Gastroesophageal sphincter (tissue), 4 donors: ENCODE measurements at places on chromosomes 11 and 22.

- no peak for ATAC-seq
- H3K27ac ChIP-seq = no peak overlapping the region
- no peaks in the 10 kb centered on the region for H3K27me3 ChIP-seq
- H3K4me1 ChIP-seq = peaks cover 5% of the 10 kb centered on the region
- H3K4me3 ChIP-seq = no peak overlapping the region
- no peaks in the 10 kb centered on the region for H3K36me3 ChIP-seq
Observed at GRCh38 chr22:30643055-30643875, 7.7 kb downstream of the SLC35E4 start.

- H3K4me3 ChIP-seq = no peak overlapping the region
- H3K4me1 ChIP-seq = no peaks in the 10 kb centered on the region
- no peak overlapping the region for H3K27ac ChIP-seq
- H3K36me3 ChIP-seq = no peaks in the 10 kb centered on the region
- ATAC-seq = no peak
- H3K27me3 ChIP-seq = peaks cover 20% of the 10 kb centered on the region
Observed at GRCh38 chr22:34129691-34130486, 209.6 kb upstream of the LARGE1 start.

DNA sequence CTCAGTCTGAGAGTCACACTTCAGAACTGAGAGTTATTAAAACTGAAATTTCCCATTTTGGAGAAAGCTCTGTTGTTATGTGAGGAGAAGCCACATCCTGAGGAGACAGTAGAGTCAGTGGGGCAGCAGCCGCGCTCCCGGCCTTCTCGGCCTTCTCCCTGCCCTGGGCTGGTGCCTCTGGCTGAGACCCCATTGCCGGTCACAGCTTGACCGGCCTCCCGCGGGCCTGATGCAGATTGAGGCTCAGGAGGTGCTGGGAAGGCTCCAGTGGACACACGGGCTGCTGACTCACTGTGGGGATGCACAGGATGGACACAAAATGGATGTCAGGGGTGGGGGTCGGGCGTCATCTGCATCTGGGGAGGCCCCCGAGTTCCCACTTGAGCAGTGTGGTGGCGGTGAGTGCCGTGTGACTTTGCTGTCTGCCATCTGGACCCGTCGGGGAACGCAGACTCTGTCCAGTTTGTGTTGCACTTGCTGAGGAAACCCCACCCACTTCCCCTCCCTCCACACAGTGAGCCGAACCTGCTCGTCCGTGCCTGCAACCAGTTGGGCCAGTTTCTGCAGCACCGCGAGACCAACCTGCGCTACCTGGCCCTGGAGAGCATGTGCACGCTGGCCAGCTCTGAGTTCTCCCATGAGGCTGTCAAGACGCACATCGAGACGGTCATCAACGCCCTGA lies 50.1 kb downstream of the MUC6 start:
- no peak overlapping the region for H3K27ac ChIP-seq
- no peak for ATAC-seq
- H3K4me1 ChIP-seq = no peaks in the 10 kb centered on the region
- H3K27me3 ChIP-seq = no peaks in the 10 kb centered on the region
- H3K36me3 ChIP-seq = no peaks in the 10 kb centered on the region
- H3K4me3 ChIP-seq = no peak overlapping the region

DNA sequence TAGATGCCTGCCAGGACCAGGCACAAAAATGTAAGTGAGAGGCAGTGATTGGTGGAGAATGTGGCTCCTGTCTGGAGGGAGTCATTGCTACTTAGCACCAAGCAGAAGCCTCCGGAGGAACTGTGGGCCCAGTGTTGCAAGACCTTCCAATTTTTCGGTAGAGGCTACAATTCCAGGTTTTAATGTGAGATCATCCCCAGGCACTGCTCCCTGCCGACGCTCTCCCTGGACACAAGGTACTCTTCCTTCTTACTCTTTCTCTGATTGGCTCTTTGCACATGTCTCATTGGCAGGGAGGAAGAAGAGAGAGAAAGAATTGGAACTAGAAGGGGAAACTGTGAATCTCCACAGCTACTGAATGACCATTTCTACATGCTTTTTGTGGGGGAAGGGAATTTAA lies 53.7 kb upstream of the EP300 start:
- no peaks in the 10 kb centered on the region for H3K36me3 ChIP-seq
- H3K4me1 ChIP-seq = no peaks in the 10 kb centered on the region
- no peak overlapping the region for H3K27ac ChIP-seq
- H3K27me3 ChIP-seq = no peaks in the 10 kb centered on the region

GRCh38 chr22:38110863-38111852 lies 674 bp upstream of the BAIAP2L2 start:
- H3K27me3 ChIP-seq = no peaks in the 10 kb centered on the region
- no peaks in the 10 kb centered on the region for H3K36me3 ChIP-seq
- no peak overlapping the region for H3K27ac ChIP-seq

GRCh38 chr11:119481021-119481666 lies 58.2 kb upstream of the THY1 start:
- peaks cover 12% of the 10 kb centered on the region for H3K4me1 ChIP-seq
- no peaks in the 10 kb centered on the region for H3K36me3 ChIP-seq
- H3K27ac ChIP-seq = no peak overlapping the region
- peak; percentile 94 for ATAC-seq

DNA sequence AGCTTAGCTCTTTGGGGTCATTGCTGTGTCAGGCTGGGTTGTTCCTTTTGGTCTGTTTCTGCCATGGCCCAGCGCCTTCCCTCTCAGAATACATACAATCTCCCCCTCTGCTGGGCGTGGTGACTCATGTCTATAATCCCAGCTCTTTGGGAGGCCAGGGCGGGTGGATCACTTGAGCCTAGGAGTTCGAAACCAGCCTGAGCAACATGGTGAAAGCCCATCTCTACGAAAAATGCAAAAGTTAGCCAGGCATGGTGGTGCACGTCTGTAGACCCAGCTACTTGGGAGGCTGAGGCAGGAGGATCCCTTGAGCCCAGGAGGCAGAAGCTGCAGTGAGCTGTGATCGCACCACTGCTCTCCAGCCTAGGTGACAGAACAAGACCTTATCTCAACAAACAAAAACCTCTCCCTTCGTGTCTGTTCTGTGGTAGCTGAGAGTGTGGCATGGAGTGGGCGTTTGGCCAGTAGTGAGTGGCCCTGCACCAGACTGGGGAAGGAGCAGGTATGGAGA lies 46.7 kb upstream of the RAB1B start:
- ATAC-seq = no peak
- H3K4me1 ChIP-seq = no peaks in the 10 kb centered on the region
- H3K36me3 ChIP-seq = no peaks in the 10 kb centered on the region
- H3K4me3 ChIP-seq = no peak overlapping the region

DNA sequence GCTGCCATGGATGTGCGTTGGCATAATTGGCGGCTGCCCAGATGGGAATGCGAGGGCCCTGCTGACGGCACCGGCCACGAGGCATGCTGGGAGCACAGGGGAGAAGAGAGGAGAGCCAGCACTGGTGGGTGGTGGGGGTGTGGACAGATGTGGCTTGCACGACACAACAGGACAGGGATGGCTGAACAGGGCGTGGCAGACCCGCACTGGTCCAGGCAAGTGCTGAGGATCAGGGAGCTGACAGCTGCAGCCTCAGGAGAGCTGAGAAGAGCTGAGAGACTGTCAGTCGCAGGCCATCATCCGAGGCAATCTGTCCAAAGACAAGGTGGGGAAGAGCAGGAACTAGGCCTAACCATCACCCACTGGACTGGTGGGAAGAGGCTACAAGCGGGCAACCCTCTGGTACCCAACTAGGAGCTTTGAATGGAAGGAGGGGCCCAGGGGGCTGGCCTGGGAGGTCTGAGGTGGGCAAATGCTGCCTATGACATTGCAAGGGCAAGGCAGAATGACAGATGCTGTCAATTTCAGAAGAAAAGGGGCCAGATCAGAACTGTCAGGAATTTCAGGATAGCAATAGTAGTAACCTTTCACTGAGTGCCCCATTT lies 2.4 kb downstream of the GNB1L start:
- H3K4me1 ChIP-seq = peaks cover 43% of the 10 kb centered on the region
- H3K27ac ChIP-seq = peak overlapping the region; percentile 92
- H3K36me3 ChIP-seq = peaks cover 35% of the 10 kb centered on the region
